DMS53 (cell line): ENCODE measurements at places on chromosomes 11 and 22.

- DNase-seq: no peak
Measured at GRCh38 chr11:70246196-70246595, 24.3 kb upstream of the PPFIA1 start.

GRCh38 chr11:3959015-3959902 lies 103.8 kb downstream of the STIM1 start:
- peak; percentile 45 for DNase-seq

GRCh38 chr11:70579316-70579955 lies 181.1 kb downstream of the CTTN start:
- no peak for DNase-seq

DNA sequence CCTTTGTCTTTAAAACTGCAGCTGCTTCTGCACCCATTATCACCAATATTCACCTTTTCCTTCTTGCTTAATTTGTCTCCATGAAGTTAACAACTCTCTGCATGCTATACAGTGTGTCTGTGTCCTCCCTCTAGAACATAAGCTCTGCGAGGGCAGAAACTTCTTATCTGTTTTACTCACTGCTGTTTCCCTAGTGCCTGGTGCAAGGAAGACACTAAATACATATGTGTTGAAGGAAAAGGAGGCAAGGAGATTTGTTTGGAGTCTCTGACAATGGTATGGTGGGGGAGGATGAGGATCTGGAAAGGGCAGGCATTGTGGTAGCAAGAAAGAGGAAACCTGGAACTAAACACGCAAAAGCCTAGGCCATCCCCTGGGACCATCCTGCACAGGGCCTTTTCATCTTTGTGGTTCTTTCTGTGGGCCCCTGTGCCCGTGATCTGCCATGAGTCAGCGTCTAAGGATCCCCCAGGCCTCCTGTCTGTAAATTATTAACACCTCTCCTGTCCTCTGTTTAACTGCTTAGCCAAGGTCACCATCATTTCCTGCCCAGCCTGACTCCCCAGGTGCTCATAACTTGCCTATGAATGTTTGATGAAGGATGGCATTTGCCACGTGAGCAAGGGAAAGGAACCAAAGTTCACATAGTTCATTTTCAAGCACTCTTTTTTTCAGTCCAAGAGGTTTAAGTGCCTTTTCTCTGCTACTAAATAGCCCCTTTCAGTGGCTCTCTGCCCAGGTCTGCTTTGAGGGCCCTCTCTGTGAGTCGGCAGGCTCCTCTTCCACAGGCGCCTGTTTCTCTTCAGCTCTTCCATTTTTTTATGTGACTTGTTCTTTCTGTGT lies 131.1 kb downstream of the RASSF10 start:
- peak; percentile 99 for DNase-seq

GRCh38 chr11:116342148-116342547 lies 430.6 kb downstream of the BUD13 start:
- DNase-seq: peak; percentile 47

GRCh38 chr22:23361676-23362075 lies 181.4 kb downstream of the BCR start:
- DNase-seq: no peak

- no peak for DNase-seq
Measured at GRCh38 chr11:26958005-26958701, 35.8 kb upstream of the FIBIN start.

DNA sequence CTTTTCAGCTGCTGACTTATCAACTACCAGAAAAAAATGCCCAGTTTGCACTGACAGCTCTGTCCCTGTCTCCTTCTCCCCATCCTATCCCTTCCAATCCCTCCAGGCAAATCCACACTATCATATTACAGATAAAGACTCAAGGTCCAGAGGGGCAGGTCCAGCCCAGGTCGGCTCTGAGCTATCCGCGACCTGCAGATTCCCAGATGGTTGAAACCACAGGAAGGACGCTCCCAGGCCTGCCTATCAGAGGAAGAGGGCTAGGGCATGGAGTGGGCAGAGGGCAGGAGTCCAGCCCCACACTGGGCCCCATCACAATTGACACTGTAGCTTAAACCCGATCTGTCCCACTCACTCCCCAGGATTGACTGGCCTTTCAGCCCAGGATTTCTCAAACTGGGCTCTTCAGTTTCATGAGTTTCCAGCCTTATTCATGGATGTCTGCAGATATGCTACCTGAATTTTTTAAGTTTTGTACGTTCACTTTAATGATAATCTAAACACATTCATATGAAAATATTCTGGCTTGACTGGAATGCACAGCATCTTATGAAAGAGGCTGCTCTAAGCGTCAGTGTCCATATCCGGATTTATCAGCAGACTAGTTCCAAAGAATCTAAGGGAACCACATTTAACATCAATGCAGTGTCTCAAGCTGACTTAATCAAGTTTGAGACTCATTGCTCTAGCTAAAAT lies 16.4 kb upstream of the FCHSD2 start:
- no peak for DNase-seq
